Panc1 (cell line): ENCODE measurements at places on chromosomes 11 and 22.

DNA sequence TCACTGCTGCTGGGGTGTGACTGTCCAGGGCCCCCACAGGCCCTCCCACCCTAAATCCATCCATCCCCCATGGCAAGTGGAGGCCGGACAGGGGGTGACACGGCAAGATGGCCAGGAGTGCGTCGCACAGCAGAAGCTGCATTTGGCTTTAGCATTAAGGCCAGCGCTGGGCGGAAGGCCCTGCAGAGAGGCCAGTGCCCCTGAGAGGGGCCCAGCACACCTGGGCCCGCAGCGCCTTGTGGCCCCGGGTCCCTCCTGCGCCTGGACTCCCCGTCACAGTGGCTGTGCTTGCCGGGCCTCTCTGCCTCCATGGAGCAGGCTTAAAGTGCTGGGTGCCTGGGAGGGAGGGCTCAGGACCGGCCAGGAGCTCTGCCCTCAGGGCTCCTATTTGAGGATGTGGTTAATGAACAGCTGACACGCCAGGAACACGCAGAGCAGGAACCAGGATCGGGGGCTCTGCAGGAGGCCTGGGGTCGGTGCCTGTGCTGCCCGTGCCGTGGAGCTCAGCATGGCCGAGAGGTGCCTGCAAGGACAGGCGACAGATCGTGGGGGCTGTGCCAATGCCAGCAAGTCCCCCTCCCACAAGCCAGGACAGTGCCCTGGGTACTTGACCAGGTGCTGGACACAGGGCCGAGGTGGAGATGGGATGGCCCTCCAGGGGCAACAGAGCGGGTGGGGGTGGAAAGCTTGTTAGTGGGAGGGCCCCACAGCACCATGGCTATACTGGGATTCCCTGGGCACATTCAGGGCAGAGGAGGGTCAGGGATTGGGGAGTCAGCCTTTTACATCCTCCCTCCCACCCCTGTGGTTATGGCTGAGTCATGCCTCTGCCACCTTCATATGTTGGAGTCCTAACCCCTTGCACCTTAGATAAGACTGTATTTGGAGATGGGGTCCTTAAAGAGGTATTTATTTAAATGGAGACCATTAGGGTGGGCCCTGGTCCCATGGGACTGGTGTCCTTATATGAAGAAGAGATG is 30.9 kb upstream of the CARS1 start:
- no peak for DNase-seq

GRCh38 chr11:9842923-9843322 is 179.0 kb downstream of the SWAP70 start:
- no peak for DNase-seq

GRCh38 chr11:115884800-115885534 is 380.8 kb upstream of the CADM1 start:
- DNase-seq: no peak

GRCh38 chr22:39580006-39580441 is 9.5 kb downstream of the CACNA1I start:
- DNase-seq: no peak

DNA sequence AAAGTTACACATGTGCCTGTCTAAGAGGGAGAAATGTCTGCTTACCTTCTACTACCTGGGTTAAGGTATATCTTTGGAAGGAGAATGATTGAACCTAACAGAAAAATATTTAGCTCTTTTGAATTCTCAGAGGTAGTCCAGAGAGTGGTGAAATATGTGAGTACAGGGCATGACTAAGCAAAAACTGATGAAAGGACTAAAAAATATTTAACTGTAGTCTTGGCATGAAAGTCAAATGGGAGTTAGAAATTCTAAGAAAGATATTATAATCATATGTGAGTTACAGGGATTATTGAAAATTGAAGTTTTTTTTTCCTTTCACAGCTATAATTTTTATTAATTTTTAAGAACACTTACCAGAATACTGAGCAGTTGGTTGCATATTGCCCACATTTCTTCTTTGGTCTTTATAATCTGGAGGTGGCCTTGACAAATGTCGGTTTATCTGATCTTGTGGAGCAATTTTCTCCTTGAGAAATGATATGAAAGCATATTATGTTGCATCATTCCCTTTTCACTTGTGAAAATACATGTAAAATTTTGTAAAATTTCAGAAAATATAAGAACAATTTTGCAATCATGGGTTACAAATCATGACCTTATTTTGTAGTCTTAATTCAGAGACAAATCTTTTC is 61.4 kb upstream of the MTMR2 start:
- no peak for DNase-seq

GRCh38 chr11:59189986-59190385 is 18.1 kb downstream of the DTX4 start:
- DNase-seq: no peak

DNA sequence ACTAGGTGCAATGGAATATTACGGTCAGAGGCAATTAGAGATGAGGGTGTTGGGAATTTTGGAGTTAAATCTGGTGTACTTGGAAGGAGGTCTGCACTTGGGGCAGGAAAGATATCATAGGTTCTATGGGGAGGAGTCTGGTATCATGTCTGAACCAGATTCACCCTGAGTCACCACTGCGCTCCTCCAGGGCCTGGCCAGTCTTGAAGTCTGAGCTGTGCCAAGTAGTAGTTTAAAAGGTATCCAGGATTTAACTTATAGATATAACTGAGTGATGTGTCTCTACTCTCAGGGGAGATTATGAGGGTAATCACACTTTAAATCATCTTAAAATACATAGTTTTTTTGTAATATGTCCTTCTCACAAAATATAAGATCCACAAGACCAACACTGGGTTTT is 6.6 kb downstream of the CNGA4 start:
- no peak for DNase-seq

GRCh38 chr22:19809741-19810140 is 44.9 kb downstream of the GNB1L start:
- DNase-seq: no peak

GRCh38 chr11:97461044-97461880 is 1071.4 kb downstream of the JRKL start:
- no peak for DNase-seq

DNA sequence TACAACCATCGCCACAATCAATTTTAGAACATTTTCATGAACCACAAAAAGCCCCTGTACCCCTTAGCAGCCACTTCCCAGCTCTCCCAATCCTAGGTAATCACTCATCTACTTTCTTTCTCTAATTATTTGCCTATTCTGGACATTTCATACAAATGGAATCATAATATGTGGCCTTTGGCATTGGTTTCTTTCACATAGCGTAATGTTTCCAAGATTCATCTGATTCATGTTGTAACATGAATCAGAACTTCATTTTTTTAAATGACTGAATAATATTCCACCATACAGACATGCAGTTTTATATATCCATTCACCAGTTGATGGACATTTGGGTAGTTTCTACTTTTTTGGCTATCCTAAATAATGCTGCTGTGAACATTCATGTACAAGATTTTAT is 56.2 kb upstream of the RCN1 start:
- no peak for DNase-seq

DNA sequence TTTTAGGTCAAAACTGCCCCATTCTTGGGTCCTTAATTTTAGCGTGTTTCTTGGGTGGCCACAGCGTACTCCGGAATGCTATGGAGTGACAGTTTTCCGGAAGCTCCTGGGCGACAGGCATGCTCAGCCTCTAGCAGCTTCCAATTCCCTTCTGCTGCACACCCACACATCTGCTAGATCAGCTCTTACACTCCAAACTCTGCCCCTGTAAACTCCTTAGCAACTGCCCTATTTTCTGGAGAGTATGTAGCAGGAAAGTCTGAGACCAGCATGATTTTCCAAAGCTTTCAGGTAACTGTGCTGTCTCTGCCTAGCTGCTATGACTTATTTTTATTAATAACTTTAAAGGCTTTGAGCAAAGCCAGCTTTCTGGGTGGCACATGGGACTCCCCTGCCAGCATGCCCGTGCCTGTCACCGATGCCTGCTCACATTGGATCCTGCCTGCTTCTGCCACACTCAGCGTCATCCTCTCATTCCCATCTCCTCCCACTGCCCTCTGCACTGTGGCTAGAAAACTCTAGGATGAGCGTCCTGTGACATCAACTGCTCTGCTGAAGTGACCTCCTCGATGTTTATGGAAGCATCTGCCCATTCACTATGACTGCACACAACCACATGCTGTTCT is 17.3 kb downstream of the TOLLIP start:
- DNase-seq: no peak

DNA sequence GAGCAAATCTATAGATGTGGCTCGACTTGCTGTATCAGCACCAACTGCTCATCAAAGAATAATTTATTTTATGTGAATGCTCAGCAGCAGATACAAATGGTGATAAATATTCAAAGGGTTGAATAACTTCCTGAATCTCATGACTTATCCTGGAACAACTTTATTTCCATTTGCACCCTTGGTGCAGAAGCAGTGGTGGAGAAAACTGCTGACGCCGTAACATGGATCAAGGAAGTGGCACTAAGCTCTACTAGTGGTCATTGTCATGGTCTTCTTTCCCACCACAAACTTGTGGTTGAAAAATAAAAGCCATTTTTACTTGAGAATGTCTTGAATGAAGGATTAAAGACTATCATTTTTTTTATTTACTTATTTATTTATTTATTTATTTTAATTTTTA is 14.6 kb downstream of the MARK2 start:
- no peak for DNase-seq

- peak; percentile 0 for DNase-seq
Observed at GRCh38 chr11:26522912-26523610, 49.0 kb downstream of the MUC15 start.

DNA sequence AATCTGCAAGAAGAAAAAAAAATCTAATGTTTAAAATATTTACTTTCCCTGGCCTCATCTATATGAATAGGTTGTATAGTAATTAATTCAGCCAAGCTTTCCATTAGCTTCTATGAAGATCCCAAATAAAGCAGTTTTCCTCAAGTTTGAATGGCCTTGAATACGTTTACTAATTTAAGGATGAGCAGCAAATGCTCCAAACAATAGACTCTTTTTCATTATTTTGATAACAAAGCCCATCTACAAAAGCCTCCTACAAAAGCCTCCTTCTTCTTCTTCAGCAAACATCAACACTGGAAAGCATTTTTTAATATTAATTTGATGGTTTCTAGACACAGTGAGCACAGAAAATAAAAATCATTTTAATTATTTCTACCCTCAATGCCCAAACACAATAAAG is 1130.3 kb upstream of the CNTN5 start:
- DNase-seq: no peak

- no peak for DNase-seq
Observed at GRCh38 chr11:116421529-116422185, 351.1 kb downstream of the BUD13 start.

DNA sequence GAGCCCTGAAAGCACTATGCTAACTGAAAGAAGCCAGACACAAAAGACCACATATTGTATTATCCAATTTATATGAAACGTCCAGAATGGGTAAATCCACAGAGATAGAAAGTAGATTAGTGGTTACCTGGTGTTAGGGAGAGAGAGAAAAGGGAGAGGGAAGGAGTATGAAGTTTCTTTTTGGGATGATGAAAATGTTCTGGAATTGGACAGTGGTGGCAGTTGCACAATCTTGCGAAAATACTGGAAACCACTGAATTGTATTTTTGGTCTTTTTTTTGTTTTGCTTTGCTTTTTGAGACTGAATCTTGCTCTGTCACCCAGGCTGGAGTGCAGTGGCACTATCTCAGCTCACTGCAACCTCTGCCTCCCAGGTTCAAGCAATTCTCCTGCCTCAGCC is 63.5 kb downstream of the MRTFA start:
- DNase-seq: no peak

GRCh38 chr11:118996926-118997626 is 862 bp upstream of the CENATAC start:
- DNase-seq: no peak

- no peak for DNase-seq
Observed at GRCh38 chr22:30832407-30832987, 136.1 kb downstream of the MORC2 start.

DNA sequence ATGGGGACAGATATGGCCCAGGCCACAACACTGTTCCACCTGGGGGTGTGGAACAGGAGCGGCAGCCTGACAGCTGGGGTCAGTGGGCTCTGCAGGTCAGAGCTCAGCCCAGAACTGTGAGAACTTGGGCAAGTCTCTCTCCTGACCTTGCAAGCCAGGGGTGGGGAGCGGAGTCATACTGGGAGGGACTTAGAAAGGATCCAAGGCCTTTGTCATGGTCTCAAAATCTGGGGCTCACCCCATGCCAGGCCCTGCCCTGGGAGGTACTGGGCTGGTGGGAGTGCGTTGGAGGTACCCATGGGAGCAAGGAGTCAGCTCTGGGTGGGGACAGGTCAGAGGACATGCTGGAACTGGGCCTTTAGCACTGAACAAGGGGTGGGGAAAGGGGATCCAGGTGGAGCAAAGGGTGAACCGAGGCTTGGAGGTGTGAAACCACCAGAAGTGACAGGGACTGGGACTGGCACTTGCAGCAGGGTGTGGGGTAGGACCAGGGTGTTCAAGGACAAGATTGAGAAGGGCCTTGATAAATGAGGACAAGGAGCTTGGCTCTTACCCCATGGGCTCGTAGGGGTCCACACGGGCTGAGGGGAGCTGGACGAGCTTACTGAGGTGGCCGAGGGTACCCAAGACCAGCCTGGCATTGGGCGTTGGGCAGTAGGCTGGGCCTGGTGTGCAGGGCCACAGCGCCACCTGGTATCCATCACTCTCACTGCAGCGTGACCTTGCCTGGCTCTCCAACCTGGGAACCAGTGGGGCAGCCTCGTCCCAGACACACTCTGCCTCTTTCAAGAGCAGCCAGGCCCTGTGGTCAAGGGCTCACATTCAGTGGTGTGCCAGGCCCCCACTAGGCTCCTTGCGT is 7.4 kb upstream of the PMM1 start:
- DNase-seq: no peak

DNA sequence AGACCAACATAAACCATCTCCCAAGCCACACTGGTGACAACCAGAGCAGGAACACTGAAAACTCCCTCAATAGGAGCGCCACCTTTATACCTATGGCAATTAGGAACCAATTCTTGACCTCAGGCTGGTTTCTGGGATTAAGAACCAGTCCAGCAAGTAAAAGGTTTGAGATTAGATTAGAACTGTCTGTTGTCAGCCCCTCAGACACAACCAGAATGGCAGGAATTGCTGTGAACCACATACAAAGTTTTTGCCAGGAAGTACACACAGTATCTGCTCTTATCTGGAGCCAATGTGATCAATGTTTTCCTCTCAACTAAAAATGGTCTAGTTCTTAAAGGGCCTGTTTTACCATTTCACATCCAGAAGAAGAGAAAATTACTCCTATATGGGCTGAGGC is 55.2 kb downstream of the RBFOX2 start:
- DNase-seq: no peak

- no peak for DNase-seq
Observed at GRCh38 chr11:111091321-111091938, 154.1 kb upstream of the POU2AF2 start.

- DNase-seq: no peak
Observed at GRCh38 chr11:108975026-108975425, 310.2 kb downstream of the DDX10 start.

GRCh38 chr11:125572916-125573315 is 3.6 kb downstream of the EI24 start:
- DNase-seq: no peak
